ENCODE measurements at places on chromosomes 3 and 15.

DNA sequence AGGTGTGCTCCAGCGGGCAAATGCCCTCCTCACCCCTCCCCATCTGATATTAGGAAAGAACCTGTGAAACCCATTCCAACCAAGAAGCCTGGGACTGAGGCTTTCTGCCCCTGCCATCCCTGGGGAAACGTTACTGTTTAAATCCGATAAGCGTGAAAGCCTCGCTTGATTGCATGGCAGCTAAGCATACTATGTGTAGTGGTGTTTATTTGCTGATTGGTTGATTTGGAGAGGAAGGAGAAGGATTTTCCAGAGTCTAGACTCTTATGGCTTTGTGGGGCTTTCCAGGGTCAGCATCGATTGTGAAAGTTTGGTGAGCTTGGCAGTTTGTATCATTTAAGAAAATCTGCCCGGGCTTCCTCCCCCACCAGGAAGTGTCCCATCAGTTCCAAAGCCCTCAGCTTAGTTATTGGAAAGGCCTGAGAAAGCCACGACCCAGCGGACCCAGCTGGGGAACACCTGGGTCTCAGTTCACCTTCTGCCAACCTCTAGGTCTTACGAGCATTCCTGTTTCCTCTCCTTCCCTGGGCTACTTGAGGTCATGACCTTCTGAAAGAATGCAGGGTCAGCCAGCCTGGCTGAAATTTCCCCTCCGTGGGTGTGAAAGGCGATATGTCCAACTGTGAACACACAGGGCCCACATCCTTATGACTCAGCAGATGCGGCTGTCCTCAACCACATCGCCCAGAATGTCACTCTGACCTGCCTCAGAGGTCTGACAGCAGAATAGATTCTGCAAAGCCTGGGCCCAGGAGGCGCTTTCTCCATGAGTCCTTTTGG, 62.8 kb upstream of the HERC1 start:
- no peak for DNase-seq

DNA sequence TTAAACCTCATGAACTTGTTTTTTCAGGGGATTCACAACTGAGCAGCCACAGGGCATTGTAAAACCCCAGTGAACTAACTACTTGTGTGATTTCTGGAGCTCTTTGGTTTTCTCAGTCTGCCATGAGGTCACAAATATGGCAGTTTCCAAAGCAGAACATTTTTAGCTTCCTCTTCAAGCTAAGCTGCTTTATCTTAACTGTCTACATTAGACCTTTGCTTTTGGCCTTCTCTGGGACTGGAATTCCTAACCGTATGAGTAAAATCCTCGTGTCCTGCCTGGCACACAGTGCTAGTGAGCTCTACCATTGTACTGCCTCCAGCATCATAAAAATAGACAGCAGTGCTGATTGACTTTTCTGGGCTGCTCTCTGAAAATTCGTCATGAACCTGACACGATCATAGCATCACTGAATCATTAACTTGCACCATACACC, 22.1 kb downstream of the CDIN1 start:
- no peak for DNase-seq

DNA sequence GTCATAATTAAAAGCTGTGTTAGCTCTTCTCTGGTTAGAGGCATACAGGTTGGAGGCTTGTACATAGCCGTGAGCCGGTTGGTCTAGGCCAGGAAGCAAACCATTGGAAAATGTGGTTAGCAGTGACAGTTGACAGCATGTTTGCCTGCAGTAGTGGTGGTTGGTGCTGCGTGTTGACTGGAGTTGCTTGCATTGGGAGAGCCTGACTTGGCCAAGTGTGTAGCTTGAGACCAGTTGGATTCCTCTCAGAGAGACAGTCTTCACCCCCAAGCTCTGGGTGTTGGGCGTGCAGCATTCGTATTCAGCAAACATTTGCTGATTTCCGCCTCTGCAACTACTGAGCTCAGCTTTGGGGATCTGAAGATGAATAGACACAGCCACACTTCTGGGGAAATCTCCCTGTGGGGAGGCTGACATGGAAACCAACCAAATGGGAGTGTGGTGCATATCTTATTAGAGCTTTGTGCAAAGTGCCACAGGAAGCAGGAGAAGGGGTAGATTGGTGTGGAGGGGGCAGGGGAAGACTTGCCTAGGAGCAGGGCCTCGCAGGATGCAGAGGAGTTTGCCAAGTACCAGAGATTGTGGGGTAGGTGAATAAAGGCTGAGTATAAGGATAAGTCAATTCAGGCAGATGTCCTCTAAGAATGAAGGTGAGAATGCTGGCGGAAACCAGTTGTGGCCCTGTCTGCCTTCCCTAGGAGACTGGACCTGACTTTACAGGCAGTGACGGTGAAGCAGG, 83.5 kb downstream of the IGF1R start:
- DNase-seq, result no peak

DNA sequence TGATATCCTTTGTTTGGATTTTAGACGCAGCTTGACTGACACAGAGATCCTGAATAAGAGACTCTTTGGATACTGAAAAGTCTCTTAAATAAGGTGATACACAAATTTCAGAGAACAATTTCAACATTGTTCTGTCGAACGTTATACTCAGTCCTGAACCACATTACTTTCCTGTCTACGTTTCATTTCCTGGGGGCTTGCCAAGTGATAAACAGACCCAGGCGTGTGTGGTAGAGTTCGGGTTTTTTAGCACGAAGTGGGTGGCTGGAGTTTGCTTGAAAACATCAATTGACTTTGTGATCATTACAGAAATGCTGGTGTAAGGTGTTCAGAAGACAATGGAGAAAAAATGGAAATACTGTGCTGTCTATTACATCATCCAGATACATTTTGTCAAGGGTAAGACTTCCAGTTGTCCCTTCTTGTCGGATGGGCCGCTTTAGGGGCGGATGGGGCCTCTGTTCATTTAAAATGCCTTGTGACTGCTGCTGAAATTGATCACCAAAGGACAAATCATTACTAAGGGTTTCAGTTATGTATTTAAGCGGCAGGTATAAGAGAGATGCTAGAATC, at the start of gene CD96:
CD96 (plus strand) TSS at position 287 of the 573 bp plus-strand sequence; CDS start at position 339, 52 bp downstream.
- DNase-seq, result peak; percentile 42

DNA sequence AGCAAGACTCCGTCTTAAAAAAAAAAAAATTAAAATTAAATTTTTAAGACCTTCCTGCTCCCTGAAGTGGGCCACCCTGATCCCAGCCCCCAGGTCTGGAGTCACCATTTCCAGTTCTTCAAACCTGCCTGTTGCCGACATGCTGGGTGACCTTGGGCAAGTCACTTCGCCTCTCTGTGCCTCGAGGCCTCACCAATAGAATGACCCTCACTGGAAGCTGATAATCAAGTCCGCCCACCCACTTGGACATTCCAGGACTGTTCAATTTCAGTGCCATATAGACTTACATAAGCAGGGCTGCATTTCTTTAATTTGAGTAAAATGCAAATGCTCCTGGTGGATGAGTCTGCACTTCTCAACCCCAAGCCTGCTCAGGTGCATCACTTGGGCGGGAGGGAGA, 39.3 kb upstream of the FURIN start:
- DNase-seq, result no peak

DNA sequence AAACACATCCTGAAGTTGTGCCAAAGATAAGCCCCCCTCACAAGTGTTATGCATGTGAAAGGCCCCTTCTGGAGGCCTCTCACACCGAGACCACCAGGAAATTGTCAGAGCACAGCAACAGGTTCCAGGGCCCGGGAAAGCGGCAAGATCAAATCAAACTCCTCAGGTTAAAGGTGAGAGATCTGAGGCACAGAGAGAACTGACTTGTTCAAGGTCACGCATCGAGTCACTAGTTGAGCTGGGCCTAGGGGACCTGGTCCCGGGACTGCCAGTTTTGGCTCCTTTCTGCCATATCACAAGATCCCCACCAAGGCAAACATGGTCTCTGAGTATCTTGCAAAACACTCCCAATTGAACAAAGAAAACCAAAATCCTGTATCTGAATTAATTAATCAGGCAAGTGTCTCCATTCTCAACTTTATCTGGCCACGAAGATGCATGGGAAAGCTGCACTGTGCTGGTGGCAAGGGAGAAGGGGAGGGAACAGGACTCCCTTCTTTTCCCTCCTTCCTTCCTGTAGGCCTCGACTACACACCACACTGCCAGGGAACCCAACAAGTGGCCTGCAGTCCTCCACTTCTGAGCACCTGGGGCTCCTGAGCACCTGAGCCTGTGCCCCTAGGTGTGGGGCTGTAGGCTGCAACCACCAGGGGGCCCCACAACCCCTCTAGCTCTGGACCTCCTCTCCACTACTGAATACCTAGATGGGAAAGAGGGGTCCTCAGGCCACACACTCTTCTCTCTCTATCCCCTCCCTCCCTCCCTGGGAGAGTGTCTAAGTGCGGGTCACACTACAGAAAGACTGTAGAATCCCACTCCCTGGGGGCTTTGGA, 37.3 kb downstream of the ANP32A start:
- peak; percentile 35 for DNase-seq

GRCh38 chr15:35696767-35697231, 150.8 kb upstream of the DPH6 start:
- no peak for DNase-seq

- no peak for DNase-seq
Measured at GRCh38 chr15:88256279-88257230, at the start of gene NTRK3. Gene NTRK3, minus strand, starts transcription at chr15:88256739. Its CDS starts 586 bp downstream, at chr15:88256153.

- no peak for DNase-seq
Measured at GRCh38 chr3:112087746-112088145, 1.6 kb downstream of the C3orf52 start.

GRCh38 chr3:133573054-133573628, 345 bp upstream of the CDV3 start:
- peak; percentile 99 for DNase-seq

- DNase-seq, result no peak
Measured at GRCh38 chr3:188950832-188951489, 220.8 kb upstream of the TPRG1 start.

- no peak for DNase-seq
Measured at GRCh38 chr3:196803891-196804468, 63.7 kb upstream of the SENP5 start.

DNA sequence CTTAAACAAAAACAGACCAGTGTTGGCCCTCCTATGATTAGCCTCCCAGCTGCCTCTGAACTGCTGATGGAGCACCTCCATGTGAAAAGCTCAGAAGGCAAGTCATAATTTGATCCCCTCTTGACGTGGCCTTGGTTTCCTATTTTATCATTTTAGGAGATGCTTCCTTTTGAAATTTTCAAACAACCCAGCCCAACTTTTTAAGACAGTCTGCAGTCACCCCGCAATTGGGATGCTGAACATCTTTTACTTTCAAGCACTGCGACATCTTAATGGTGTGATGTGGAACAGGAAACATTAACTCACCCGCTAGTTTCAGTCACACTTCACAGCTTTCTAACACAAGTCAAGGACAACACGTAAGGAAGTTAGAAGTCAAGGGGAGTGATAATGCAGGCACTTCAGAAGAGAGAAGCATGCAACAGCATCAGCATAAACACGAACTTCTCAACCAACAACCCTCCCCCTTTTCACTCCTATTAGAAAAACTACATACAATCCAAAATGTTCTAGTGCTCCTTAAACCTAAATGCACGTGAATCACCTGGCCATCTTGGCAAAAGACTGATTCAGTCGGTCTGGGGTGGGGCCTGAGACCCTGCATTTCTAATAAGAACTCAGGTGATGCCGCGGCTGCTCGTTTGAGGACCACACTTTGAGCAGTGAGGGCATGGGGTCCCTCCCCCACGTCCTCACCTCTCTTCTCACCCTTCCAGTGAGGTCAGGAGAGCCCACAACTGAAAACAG, 161.5 kb downstream of the FOXP1 start:
- no peak for DNase-seq

DNA sequence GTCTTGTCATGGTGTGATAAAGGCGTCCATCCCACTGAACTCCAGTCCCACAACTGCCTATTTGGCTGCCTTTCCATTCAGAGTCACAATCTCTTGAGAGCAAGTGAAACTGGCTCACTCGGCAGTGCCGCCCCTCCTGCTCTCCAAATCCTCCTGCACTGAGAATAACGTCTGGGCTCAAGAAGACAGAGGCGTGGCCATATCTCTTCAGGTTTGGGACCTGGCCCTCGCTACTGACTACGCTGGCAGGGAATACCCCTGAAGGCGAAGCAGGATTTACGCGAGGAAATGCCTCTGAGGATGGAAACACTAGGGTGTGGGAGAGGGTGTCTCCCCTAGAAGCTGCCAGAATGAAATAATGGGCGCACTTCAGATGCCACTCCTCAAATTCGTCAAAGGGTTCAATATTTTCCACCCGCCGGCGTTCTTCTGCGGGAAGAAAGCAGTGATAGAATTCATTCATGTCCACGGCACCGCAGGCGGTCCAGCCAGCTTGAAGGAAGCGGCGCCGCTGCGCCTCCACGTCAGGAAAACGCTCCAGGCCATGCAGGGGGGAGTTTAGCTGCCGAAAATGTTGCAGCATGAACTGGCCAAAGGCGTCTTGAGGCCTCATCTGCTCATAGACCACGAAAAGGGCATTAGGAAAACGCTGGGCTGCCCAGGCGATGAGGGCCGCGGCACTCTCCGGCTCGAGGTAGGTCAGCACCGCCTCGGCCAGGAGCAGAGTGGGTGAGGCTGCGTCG, 985 bp downstream of the LCMT2 start:
- DNase-seq, result no peak

GRCh38 chr15:100265641-100266035, 76.1 kb downstream of the ADAMTS17 start:
- no peak for DNase-seq

DNA sequence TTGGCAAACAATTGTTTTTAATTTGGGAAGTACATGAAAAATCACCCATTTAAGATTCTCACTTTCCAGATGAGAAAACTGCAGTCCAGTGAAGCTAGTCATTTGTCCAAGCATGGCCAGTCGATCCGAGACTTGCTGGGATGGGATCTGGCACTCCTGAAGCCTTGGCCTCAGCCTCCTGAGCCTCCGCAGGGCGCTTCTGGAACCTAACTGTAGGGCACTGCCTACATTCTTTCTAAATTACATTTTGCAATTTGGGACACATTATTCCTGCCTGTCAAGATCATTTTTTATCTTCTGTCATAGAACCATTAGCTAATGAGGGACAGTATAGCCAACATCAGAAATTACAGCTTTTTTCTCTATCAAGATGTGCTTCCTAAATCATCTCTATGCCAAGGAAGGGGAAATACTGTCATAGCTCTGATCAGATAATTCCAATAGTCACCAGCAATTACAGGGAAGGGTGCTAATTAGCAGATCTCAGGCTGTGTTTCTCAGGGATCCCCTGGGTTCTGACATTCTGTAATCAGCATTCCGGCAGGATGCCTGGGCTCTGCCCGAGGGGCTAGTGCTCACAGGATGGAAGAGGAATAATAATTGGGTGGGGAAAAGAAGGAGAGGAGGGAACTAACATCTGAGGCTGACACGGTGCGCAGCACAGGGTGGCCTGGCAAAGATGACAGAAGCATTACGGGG, 28.3 kb downstream of the ANAPC13 start:
- DNase-seq, result no peak

DNA sequence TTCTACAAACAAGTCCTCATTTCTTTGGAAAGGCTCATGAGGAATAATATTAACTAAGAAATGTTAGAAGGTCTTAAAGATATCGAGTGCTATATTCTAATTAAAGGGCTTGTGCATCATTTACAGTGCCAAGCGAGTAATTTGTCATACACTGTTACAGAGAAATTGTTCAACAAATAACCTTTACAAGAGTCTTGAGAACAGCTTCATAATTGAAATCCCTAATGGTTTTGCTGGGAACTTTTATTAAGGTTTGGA, 209.5 kb downstream of the MECOM start:
- no peak for DNase-seq
